ENCODE measurements at places on chromosomes 1 and 21.

- DNase-seq: no peak
Measured at GRCh38 chr21:14687268-14687625, 141.1 kb upstream of the SAMSN1 start.

DNA sequence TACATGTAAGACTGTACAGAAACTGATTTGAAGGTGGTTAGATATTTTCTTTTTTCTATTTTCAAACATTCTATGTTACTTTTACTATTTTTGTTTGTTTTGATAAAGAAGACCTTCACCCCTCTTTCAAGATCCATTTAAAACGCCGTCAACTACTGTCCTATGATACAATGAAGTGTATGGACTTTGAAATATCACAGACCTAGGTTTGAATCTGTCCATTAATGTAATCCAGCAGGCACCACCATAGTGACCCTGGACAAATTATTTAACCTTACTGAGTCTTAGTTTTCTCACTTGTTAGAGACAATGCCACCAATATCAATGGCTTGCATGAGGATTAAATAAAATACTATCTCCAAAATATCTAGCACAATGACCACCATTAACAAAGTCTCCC, 2.0 kb downstream of the FRRS1 start:
- no peak for DNase-seq

GRCh38 chr1:231053493-231054162, 13.6 kb upstream of the FAM89A start:
- DNase-seq: peak; percentile 65

- no peak for DNase-seq
Measured at GRCh38 chr1:157278383-157279137, 140.4 kb upstream of the ETV3 start.

DNA sequence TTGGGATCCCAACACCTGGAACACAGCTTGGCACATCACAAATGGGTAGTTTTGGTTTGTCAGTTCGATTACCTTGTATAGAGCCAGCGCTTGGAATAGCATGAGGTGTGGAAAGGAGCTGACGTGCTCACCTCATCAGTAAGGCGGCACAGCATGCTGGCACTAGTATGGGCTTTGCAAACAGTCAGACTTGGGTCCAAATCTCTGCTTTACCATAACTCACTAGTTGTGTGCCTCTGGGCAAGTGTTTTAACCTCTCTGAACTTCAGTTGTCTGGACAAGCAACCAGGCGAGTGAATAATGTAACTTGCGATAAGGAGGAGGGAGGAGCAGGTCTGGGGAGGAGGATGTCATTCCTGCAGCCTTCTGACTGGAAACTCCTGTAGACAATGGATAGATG, 26.3 kb upstream of the NEK2 start:
- no peak for DNase-seq

DNA sequence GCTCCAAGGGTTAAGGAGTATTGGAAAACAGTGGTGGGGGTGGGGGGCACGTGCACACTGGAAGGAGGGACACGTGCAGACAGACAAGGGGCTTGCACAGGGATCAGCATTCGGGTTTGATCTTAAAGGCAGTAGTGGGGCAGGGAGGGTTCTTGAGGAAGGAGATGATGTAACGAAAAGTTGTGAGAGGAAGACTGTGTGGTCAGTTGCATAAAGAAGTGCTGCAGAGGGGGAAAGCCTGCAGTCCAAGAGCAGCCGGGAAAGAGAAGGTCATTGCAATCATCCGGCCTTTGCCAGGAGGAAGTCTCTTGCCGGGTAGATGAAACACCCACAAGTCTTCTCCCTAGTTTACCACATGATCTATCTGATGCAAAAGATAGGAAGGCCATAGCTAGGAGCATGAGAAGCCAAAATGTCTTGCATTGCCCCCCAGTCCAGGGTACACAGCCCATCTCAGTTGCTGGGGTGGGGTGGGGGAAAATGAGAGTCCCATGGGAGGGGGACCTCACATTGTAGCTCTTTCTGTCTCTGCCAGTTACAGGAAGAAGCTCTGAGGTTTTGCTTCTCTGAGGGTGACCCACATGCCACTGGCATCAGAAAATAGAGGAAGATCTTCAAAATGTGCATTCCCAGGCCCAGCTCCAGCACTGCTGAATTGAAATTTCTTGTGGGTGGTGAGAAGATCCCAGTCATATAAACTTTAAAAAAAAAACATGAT, 202.5 kb upstream of the RAB4A start:
- peak; percentile 18 for DNase-seq

- DNase-seq: peak; percentile 11
Measured at GRCh38 chr1:32540605-32541004, 1.4 kb downstream of the ZBTB8A start.

GRCh38 chr1:16009678-16010077, 5.6 kb downstream of the SRARP start:
- no peak for DNase-seq

DNA sequence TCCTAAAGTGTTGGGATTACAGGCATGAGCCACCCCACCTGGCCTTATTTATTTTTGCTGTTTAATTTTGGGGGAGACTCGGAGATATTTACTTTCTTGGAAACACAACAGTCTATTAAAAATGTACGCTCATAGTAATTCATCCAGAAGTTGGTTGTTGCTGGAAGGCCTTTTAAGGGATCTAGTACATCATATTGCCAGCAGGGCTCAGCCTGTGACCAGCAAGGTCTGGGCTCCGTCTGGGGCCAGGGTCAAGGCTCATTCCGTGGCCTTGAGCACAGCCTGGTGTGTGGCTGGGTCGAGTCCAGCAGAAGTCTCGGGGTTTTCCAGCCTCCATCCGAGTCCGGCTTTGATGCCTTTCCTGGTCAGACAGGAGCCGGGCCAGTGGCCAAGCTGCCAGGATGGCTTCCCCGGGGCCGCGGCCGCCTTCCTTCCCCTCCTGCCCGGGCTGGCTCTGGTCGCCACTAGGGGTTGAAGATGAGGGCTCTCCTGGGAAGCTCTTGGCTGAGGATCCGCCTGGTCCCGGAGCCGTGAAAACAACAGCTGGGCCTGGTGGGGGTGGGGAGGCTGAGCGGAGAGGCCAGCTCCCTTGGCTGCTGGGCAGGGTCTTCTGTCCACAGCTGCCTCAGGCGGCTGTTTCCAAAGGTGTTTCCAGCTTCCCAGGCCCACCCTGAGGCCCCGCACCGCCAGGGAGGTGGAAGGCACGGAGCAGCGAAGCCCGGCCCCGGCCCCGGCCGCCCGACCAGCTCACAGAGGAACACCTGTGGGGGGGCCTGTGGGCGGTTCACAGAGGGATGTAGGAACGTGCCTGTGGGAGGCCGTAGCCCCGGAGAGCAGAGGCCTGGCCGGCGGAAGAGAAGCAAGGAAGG, 5.1 kb upstream of the VWA1 start:
- DNase-seq: peak; percentile 88

DNA sequence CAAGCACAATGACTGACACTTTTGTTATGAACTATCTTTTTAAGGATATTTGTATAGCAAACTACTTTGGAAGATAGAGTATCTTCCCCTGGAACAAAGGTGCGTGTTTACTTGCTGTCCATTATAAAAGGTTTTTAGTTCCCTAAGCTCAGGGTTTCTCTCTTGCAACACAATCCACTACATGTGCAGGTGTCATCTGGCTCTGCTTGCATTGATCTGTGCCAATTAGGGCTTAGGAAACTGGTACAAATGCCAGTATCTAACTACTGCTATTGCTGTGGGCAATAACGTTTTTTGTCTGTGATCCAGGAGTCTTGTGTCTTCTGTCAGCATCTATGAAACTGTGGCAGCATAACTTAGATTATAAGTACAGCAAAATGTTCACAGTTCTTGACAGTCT, 68.3 kb upstream of the ABCD3 start:
- no peak for DNase-seq

GRCh38 chr1:82994616-82995263, 1004.2 kb downstream of the TTLL7 start:
- DNase-seq: no peak

GRCh38 chr1:164480285-164480907, 78.6 kb upstream of the PBX1 start:
- no peak for DNase-seq

All from dermis blood vessel endothelial cell (primary cell).